Pancreas (tissue), 10 donors: ENCODE measurements at places on chromosomes 1 and 21. TPM values are rescaled to one million over a fixed set of nuclear protein-coding genes. Genes with fewer than 3 reads are reported as not detected.

DNA sequence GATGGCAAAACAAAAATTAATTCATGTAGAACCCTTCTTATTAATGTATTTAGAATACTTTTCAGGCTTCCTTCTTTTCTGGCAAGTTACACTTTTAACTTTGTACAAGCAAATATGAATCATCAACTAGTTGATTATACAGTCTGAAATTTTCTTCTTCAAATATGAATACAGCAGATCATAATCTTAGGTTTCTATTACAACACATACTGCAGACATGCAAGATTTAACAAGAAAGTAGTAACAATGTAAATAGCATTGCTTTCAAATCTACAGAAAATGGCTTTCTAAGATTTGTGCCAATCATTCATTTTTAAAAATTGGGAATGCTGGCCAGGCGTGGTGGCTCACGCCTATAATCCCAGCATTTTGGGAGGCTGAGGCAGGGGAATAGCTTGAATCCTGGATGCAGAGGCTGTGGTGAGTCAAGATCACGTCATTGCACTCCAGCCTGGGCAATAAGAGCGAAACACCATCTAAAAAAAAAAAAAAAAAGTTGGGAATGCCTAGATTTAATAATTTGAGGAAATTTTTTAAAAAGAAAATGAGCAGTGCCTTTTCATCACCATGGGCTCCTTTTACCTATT, 68.4 kb upstream of the DPYD start:
- no peak overlapping the region for H3K4me3 ChIP-seq
- H3K4me1 ChIP-seq, result no peaks in the 10 kb centered on the region
- H3K27ac ChIP-seq, result no peak overlapping the region
- H3K36me3 ChIP-seq, result no peaks in the 10 kb centered on the region
- no peaks in the 10 kb centered on the region for H3K27me3 ChIP-seq

- no peaks in the 10 kb centered on the region for H3K36me3 ChIP-seq
- DNase-seq, result no peak
- no peak overlapping the region for H3K27ac ChIP-seq
- H3K4me3 ChIP-seq, result no peak overlapping the region
- no peaks in the 10 kb centered on the region for H3K4me1 ChIP-seq
Observed at GRCh38 chr21:14722841-14723483, 176.8 kb upstream of the SAMSN1 start.

- H3K4me1 ChIP-seq, result peaks cover 4% of the 10 kb centered on the region
- no peaks in the 10 kb centered on the region for H3K36me3 ChIP-seq
- no peak overlapping the region for H3K27ac ChIP-seq
- H3K4me3 ChIP-seq, result no peak overlapping the region
- no peaks in the 10 kb centered on the region for H3K27me3 ChIP-seq
Observed at GRCh38 chr1:241849345-241849695, 1.3 kb downstream of the EXO1 start.

- H3K4me1 ChIP-seq, result no peaks in the 10 kb centered on the region
- H3K27ac ChIP-seq, result no peak overlapping the region
- H3K27me3 ChIP-seq, result no peaks in the 10 kb centered on the region
- no peak for DNase-seq
Observed at GRCh38 chr21:25896501-25897056, 161.8 kb downstream of the GABPA start.

DNA sequence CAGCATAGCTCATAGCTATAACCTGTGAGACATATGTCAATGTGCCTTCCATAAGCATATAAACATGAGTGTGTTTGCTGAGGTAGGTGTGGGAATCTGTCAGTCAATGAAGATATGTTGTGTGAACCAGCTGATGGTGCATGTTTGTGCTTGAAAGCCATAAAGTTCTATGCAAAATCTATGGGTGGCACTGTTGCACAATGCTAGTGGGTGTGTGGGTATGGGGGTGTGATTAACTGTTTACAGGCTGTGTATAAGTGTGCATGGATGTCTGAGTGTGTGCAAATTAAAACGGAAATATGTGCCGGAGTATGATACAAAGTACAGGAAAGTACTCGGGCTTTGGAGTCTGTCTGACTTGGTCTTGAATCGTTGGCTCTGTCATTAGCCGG, 1.0 kb upstream of the ATP2B4 start:
- H3K27me3 ChIP-seq, result no peaks in the 10 kb centered on the region
- no peaks in the 10 kb centered on the region for H3K36me3 ChIP-seq
- peaks cover 10% of the 10 kb centered on the region for H3K4me1 ChIP-seq
- no peak overlapping the region for H3K27ac ChIP-seq

GRCh38 chr1:53257454-53258081, 19.2 kb upstream of the MAGOH start:
- H3K27me3 ChIP-seq, result no peaks in the 10 kb centered on the region
- no peak overlapping the region for H3K27ac ChIP-seq
- no peak for DNase-seq
- no peaks in the 10 kb centered on the region for H3K36me3 ChIP-seq
- H3K4me1 ChIP-seq, result peaks cover 7% of the 10 kb centered on the region
- no peak overlapping the region for H3K4me3 ChIP-seq

GRCh38 chr1:180926164-180926981, 13.7 kb downstream of the KIAA1614 start:
- H3K36me3 ChIP-seq, result no peaks in the 10 kb centered on the region
- H3K4me3 ChIP-seq, result no peak overlapping the region
- H3K27me3 ChIP-seq, result no peaks in the 10 kb centered on the region
- no peak for DNase-seq

DNA sequence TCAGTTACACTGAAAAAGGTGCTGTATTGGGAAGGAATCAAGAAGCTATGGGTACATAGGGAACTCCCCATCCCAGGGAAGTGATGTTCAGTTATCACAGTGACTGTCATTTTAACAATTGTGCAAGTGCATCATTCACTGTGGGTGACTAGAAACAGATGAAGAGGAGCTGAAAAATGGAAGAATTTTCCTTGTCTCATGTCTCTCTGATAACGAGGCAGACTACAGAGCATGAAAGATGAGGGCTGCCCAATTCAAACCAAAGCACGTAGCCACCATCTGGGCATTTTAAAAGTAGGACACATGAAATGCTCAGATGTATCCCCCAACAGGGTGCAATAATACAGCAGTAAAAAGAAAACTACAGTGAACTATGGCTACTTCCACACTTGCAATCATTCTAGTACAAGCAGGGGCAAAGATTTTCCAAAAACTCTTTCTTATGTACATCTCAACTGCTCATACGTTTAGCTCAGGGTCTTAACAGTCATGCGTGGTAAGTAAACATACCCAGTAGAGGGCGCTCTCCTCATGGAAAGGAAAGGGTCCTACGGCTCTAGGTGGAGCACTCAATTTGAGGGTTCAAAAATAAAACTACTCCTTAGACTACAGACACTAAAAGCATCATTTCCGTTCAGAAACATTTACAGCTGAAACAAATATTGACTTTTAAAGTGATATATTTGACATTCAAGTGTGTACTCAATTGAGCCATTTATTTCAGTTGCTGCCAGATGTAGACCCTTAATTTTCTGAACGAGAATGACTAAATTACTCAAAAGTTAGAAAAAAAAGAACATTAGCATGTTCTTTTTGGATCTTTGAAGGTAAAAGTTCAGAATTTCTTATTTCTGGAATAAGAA, 143.2 kb downstream of the KCTD3 start:
- no peak overlapping the region for H3K27ac ChIP-seq
- peaks cover 3% of the 10 kb centered on the region for H3K4me1 ChIP-seq
- H3K27me3 ChIP-seq, result no peaks in the 10 kb centered on the region
- H3K36me3 ChIP-seq, result no peaks in the 10 kb centered on the region
- H3K4me3 ChIP-seq, result no peak overlapping the region
- DNase-seq, result no peak

DNA sequence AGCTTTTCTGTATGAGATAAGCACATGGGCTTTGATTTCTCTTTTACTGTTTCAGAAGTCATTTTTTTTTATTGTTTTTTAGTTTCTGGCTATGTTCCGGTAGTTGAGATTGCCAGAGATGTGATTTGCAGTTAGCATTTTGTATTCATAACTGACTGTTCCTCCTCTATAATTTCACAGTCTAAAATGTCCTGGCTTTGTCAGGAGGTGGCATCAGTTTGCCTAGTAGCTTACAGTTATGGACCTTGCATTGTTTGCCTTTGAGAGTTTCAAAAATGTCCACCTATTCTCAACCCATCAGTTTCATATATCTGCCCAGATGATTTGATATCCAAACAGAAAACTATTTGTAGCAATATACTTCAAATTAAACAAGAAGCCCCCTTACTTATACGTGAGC, 39.5 kb upstream of the ST6GALNAC3 start:
- H3K4me3 ChIP-seq, result no peak overlapping the region
- H3K27me3 ChIP-seq, result no peaks in the 10 kb centered on the region
- no peak overlapping the region for H3K27ac ChIP-seq
- H3K36me3 ChIP-seq, result no peaks in the 10 kb centered on the region

DNA sequence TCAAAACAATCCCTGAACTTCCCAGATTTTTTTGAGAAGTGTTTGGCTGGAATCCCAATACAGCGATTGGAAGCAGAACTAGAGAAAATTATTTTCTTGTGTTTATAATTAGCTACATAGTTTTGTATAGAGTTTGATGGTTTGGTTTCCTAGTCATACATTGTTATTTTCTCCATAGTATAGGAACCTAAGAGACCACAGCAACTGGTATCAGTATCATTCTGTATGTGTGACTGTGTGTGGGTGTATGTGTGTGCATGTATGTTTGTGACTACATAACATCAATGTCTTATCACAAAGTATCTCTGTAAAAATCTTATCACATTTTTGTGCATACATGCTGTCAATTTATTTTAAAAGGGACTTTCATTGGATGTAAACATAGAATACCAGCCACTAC, 780.5 kb downstream of the MRPL39 start:
- H3K36me3 ChIP-seq, result no peaks in the 10 kb centered on the region
- H3K4me1 ChIP-seq, result no peaks in the 10 kb centered on the region
- no peak overlapping the region for H3K27ac ChIP-seq
- no peak for DNase-seq
- H3K4me3 ChIP-seq, result no peak overlapping the region

DNA sequence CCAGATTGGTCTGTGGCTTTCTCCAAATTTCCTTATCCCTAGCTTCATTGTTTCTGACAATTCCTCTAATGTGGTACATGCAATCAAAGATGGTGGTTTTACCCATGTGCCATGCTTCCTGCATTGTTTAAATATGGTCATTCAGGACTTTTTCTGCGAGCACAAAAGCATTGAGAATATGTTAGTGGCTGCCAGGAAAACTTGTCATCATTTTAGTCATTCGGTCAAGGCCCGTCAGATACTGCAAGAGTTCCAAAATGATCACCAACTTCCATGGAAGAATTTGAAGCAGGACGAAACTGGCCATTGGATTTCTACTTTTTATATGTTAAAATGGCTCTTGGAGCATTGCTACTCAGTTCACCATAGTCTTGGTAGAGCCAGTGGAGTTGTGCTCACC, 3.7 kb downstream of the ZBED6 start:
- H3K27ac ChIP-seq, result no peak overlapping the region
- no peak for DNase-seq
- no peaks in the 10 kb centered on the region for H3K36me3 ChIP-seq
- peaks cover 51% of the 10 kb centered on the region for H3K4me1 ChIP-seq

- no peak overlapping the region for H3K4me3 ChIP-seq
- H3K36me3 ChIP-seq, result no peaks in the 10 kb centered on the region
- H3K27me3 ChIP-seq, result no peaks in the 10 kb centered on the region
- no peak for DNase-seq
- H3K27ac ChIP-seq, result no peak overlapping the region
Observed at GRCh38 chr1:82646336-82646735, 845.6 kb downstream of the ADGRL2 start.

DNA sequence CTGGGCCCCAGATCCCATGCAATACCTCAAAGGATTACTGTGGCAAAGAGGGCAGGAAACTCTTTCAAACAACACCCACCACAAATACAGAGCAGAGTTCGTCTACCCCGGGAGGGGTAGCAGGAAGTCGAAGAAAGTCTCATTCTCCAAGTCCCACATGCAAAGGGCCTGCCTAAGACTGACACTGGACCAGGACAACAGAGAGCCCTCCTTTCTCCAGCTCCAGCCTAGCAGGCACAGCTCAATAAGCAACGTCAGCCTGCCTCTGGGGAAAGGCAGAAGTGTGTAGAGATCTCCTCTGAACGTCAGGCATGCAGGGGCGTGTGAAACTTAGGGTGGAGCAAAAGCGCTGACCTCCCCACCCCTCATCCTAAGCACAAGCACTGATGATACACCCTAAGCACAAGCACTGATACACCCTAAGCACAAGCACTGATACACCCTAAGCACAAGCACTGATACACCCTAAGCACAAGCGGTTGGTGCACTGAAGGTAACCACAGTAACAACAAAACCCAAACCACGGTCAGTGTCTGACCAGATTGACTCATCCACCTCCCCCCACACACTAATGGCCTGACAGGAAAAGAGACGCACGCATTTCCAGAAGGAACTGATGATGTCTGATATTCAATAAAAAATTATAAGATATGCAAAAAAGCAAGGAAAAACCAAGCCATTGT, 1.3 kb downstream of the KRTAP12-3 start:
- H3K27me3 ChIP-seq, result no peaks in the 10 kb centered on the region
- H3K4me1 ChIP-seq, result no peaks in the 10 kb centered on the region
- no peak overlapping the region for H3K27ac ChIP-seq
- no peaks in the 10 kb centered on the region for H3K36me3 ChIP-seq
- no peak overlapping the region for H3K4me3 ChIP-seq
- DNase-seq, result no peak

DNA sequence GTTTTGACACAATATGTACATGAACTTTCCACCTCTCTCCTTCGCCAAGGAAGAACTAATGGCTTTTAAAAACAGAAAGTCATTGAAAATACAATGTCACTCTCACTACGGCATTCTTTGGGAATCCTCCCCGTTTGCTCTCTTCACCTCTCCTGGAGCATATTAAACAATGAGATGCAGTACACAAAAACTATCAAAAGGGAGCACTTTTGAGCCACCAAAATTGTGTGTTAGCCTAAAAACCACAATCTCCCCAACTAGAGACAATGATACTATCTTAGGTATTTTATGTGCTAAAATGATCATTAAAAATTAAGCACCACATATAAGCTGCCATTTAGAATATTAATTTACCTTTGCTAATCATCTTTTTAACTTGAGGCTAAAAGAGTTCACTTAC, 425.5 kb downstream of the KCTD3 start:
- no peaks in the 10 kb centered on the region for H3K4me1 ChIP-seq
- no peak overlapping the region for H3K27ac ChIP-seq
- H3K27me3 ChIP-seq, result no peaks in the 10 kb centered on the region
- no peak overlapping the region for H3K4me3 ChIP-seq
- DNase-seq, result no peak
- H3K36me3 ChIP-seq, result no peaks in the 10 kb centered on the region

- no peak overlapping the region for H3K4me3 ChIP-seq
- H3K27me3 ChIP-seq, result no peaks in the 10 kb centered on the region
- no peak overlapping the region for H3K27ac ChIP-seq
Observed at GRCh38 chr1:206608108-206608698, 4.1 kb downstream of the EIF2D start.

Gene FAM72C
- total RNA-seq, result not detected

Gene RIT1
- 10.2 TPM for total RNA-seq

Gene ANGPTL3
- total RNA-seq, result 0.05 TPM
